NCI-H69 (cell line): ENCODE measurements at places on chromosomes 6 and 20.
A peak's percentile ranks its signal among the peaks of the same experiment; 100 is the strongest.

GRCh38 chr6:8958894-8959511 is 523.7 kb upstream of the SLC35B3 start:
- peak; percentile 26 for DNase-seq

DNA sequence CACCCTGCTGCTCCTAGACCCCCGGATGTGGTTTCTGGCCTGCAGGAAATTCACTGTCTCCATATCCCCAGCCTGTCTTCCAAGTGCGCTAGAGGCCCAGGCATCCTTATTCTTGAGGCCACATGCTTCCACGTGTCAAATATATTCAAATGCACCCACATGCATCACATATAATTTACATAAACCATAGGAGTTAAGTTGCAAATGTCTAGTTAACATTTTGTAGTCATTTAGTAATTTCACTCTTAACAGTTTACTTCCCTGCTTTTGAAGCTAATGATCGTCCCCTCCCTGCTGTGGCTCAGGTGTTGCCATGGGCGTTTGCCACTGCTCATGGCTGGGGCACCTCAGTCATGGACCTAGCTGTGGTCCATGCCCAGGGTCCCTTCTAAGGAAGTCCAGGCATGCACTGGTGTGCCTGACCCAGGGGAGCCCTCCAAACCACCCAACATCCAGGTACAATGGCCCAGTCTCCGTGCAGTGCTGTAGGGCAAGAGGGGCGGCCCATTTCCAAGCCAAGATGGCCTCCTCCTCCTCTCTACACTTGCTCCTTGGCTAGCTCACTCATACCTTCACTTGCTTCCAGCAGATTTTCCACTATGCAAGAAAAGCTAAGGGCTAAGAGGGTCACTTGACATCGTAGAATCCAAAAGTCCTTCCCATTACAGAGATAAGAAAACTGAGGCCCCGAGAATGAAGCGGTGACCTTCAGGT is 42.4 kb downstream of the FGD2 start:
- no peak for DNase-seq

GRCh38 chr6:48754641-48755040 is 643.6 kb upstream of the PTCHD4 start:
- no peak for DNase-seq

DNA sequence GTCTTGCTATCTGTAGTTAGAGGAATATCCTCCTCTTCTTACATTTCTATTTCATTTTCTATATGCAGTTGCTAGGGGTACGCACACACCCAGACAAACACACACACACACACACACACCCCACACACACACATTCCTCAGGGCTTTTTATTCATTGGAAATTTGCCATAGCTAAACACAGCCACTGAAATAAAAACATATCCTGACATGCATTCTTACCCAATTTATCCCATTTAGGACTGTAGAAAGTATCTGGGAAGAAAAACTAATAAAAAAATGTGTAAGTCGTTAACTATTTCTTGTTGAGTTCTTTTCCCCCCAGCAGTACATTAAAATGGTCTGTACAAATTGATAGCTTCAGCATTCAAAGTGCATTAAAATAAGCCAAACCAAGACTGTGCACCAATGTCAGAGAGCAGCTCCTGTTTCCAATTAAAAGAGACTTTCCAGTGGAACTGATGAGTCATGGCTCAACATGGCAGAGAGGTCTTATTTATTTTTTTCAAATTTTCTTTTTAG is 357.9 kb upstream of the AGPAT4 start:
- peak; percentile 26 for DNase-seq

DNA sequence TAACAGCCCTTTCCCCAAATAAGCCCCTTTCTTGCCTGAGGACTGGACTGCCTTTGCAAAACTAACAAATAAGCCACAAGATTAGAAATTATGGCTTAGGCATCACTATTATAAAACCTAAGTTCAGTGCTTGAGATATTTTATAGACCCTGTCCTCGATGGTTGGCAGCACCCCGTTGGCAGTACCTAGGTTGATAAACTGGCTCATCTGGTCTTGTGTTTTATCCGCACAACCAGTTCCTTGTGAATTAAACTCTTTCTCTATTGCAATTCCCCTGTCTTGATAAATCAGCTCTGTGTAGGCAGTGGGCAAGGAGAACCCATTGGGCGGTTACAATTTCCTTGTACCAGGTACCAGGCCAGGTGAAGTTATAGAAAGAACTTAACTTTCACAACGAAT is 6.6 kb downstream of the LRP11 start:
- no peak for DNase-seq

- peak; percentile 79 for DNase-seq
Measured at GRCh38 chr20:57986666-57987065, 241.8 kb downstream of the ANKRD60 start.

- peak; percentile 69 for DNase-seq
Measured at GRCh38 chr6:89242574-89243330, 25.6 kb upstream of the GABRR1 start.

GRCh38 chr6:80478030-80478429 is 371.6 kb downstream of the BCKDHB start:
- DNase-seq = no peak

GRCh38 chr6:106431972-106432371 is 71.5 kb downstream of the CRYBG1 start:
- DNase-seq = no peak

DNA sequence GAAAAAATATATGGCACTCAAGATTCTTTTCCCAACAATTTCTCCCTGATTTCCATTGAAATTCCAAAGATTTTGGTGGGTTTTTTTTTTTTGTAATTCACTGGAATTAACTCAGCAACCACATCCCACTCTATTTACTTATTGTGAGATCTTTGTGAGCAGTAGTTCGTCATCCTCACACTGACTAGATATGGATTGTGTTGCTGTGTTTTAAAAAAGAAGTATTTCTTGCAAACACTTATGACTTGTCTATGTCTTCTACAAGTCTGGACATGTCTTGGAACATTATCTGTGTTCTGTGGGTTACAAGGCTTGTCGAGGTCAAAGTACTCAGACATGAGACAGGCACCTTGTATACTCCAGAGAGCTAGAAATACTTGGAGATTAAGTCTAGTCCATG is 7.3 kb upstream of the TENT5A start:
- no peak for DNase-seq

DNA sequence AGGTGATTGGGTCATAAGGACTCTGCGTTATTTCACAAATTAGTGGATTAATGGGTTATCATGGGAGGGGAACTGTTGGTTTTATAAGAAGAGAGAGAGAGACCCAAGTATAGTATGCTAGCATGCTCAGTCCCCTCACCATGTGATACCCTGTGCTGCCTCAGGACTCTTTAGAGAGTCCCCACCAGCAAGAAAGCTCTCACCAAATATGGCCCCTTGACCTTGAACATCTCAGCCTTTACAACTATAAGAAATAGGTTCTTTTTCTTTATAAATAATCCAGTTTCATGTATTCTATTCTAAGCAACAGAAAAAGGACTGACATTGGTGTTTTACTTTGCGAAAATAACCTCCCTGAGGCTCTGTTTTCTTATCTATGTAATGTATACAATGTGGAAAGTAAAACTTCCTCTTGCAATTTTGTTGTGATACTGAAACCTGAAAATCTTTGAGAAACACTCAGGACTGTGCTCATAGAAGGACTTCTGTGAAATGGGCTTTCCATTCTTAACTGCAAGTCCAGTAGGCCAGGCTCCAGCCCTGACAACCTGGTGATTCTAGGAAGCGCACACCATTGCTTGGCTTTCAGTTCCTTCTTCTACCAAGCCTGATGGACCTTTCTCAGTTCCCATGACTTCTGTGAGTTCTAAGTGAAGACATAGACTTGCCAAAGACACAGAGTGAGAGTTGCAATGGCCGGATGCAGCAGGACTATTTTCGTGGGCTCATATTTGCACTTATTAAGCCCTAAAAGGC is 21.9 kb downstream of the SIRPD start:
- no peak for DNase-seq

DNA sequence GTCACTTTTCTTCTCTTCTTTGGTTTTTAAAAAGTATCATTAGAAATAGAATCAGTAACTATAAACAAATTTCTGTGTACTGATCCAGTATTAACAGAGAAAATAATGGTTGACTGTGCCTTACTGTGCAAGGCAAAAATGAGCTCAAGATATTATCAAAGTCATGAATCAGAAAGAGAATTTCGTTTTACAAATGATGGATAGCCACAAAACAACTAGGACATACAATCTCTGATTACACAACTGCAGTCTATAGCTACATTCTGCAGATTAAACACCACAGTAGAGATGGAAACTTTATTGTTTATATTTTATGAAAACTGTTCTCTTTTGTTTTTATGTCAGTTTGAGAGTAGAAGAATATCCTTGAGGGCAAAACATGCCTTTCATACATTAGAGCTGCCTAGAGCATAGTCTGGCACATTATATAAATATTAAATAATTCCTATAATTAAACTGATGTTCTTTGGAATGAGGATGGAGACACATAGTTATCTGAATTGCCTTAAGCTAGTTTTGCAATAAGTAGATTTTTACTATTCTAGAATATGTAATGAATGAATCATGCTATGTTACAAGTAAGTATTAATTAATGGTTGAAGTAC is 333.1 kb downstream of the LAMA2 start:
- no peak for DNase-seq

GRCh38 chr6:19299129-19299528 is 538.0 kb upstream of the ID4 start:
- peak; percentile 86 for DNase-seq

GRCh38 chr6:53458105-53458866 is 86.6 kb downstream of the GCLC start:
- DNase-seq = no peak

- DNase-seq = peak; percentile 6
Measured at GRCh38 chr20:57746832-57747404, 37.1 kb upstream of the PMEPA1 start.

DNA sequence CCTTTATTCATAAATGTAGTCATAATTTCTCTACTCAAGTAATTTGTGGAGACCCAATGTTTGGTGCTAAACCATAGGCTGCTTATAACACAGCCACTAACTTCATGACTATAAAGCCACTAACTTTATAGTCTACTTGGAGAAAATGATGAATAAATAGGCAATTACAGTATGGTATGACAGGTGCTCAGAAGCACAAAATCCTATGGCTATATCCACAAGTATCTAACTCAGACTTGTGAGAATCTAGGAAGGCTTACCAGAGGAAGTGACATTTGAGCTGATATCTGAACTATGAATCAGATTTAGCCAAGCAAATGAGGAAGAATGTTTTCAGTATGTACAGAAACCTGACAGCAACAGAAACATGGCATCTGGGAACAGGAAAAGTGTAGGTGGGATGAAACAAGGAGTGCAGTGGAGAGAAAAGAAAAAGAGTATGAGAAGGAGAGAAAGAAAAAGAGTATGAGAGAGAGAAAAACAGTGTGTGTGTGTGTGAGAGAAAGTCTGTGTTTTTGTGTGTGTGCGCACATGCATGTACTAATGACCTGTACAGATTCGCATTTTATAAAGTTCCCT is 59.9 kb downstream of the REV3L start:
- DNase-seq = no peak

DNA sequence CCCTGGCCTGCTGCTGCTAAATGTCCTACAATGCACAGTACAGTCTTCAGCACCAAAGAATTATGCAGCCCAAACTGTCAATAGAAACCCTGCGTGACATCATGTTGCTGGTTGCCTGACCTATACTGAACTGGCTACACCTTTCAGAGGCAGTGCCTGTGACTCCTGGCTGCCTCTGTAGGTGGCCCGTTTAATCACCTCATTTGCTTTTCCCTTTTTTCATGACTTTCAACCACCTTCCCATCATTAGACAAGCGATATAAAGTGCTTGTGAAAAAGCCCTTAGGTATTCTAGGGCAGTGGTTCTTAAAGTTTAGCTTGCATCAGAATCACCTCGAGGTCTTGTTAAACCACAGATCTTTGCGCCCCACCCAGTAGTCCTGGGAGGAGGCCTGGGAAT is 33.0 kb upstream of the RIPOR2 start:
- no peak for DNase-seq

GRCh38 chr6:45611491-45611890 is 233.8 kb upstream of the SUPT3H start:
- DNase-seq = no peak

- DNase-seq = no peak
Measured at GRCh38 chr6:51648774-51649173, 438.6 kb downstream of the PKHD1 start.

DNA sequence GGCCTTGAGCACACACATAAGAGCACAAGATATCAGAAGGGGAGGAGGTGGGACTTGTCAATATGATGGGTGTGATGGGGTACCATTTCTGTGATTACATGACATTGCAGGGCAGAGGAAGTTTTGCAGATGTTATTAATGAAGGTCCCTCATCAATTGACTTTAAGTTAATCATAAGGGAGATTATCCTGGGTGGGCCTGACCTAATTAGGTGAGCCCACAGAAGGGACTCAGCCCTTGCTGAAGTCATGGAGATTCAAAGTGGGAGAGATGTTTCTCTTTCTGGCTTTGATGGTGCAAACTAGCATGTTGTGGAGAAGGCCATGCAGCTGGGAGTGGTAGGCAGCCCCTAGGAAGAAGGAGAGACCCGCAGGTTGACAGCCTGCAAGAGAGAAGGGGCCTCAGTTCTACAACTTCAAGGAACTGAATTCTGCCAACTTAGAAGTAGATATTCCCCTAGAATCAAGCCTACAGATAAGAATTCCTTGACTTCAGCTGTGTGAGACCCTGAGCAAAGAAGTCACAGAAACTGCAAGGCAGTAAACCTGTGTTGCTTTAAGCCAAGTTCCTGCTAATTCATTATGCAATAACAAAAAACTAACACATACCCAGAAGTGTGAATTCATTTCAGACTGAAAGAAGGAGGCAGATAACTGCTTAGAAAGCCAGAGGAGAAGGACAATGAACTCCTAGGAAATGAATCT is 131.3 kb downstream of the LRFN2 start:
- DNase-seq = no peak

DNA sequence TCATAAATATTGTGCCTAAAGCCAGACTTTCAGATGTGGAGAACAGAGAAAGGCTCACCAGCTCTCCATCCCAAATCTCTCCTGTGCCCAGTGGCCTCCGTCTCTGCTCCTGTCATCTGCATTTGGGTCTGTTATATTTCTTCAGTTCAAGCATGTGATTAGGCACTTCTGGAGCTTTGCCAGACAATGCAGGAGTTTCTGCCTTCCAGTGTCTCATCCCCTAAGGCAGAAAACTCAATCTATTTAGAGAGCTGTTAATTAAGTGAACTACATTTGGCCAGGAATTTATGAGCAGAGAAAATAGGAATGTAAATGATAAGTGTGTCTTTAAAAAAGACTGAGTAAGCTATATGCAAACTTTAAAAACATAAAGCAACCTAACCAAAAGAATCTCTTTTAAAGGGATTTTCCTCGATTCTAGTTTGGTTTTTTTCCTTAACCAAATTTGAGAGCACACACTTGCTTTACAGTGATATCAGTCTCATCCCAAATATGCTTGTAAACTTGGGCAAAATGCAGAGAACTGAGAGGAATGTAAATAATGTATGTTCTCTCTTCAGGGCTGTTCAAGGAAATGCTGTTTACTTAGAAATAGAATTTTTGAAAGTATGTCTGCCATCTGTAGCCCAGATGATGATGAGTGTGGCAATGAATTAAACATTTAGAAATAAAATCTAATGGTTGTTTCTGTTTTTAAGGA is 113.9 kb downstream of the ELOVL4 start:
- peak; percentile 98 for DNase-seq

DNA sequence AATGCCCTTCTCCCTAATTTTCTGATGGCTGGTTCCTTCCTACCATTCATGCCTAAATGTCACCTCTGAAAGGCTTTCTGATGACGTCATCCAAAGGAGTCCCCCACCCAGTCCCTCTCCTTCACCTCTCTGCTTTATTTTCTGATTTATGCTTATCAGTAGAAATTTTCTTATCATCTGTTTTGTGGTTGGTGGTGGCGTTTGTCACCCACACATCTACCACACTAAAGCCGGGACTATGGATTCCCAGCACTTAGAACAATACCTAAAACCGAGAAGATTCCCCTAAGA is 9.0 kb downstream of the CNKSR3 start:
- DNase-seq = no peak
